ENCODE measurements at places on chromosomes 6 and 20. TPM values are rescaled to one million over a fixed set of nuclear protein-coding genes. Genes with fewer than 3 reads are reported as not detected.

Gene BPI
- 0.63 TPM for total RNA-seq

Gene IPCEF1
- total RNA-seq: 1.9 TPM

Gene TNNC2
- 1.5 TPM for total RNA-seq

Gene TSHZ2
- 41.1 TPM for total RNA-seq

Gene SAMD5
- total RNA-seq: 3.3 TPM

Gene SLC26A8
- total RNA-seq: 0.12 TPM

Gene PPP1R14C
- total RNA-seq: 1.1 TPM

Gene CRISP2
- total RNA-seq: not detected

Gene RGL2
- 41.4 TPM for total RNA-seq

Gene C6orf141
- total RNA-seq: 4.4 TPM

Gene MYLK4
- 0.48 TPM for total RNA-seq

Gene BNIP5
- total RNA-seq: not detected

GRCh38 chr20:63442100-63442493 lies 30.4 kb downstream of the KCNQ2 start:
- DNase-seq: no peak

DNA sequence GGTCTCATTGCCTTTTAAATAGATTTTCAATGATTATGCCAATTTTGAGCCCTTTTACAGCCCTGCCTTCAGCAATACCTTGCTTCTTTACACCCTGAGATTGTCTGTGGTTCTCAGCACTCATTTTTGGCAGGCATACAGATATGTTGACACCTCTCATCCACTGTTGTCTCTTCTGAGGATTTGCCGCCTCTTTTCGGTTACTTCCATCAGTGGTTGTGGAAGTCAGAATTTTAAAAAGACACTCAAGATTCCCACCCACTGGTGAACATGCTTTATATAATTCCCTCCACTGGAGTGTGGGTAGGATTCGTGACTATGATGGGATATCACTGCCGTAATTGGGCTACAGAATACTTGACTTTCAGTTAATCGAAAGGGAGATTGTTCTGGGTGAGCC lies 37.4 kb upstream of the KIF13A start:
- no peak for DNase-seq

GRCh38 chr6:1062786-1063545 lies 248.9 kb upstream of the FOXQ1 start:
- DNase-seq: no peak

DNA sequence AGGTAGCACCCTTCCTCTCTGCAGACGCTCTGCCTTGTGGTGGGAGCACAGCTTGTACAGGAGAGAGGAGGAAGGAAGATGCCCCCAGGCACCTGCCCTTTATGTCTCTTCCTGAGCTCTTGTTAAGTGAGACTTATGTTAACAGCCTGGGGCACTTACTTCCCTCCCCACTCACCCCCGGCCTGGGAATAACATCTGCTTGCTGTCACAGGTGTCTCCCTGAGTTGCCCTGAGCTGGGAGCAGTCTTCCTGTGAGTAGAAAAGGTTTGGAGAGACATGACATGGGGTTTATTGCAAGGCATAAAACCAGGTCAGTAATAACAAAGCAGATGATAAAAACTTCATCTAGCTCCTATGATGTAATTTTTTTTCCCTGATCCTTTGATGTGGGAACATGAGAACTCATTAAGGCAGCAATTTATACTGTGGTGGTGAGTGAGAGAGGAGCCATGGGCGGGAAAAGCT lies 1.9 kb downstream of the SSTR4 start:
- DNase-seq: no peak

DNA sequence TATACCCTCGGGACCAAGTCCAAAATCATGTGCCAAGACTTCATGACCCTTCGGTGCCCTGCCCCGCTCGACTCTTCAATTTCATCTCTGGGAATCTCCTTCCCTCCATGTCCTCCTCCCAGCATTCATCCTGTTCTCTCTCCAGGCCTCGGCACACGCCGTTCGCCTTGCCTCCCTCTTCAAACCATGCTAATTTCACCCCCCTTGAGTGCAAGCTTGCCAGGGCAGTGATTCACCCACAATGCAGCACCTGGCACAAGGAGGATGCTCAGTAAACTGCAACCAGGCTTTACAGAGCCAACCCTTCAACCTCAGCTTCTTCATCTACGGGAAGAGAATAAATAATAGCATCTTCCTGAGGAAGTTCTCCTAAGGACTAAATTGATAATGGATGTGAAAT lies 4.1 kb downstream of the KCNS1 start:
- DNase-seq: no peak

- DNase-seq: no peak
Measured at GRCh38 chr6:80186082-80186481, 79.6 kb downstream of the BCKDHB start.

GRCh38 chr6:11187301-11187700 lies 45.2 kb downstream of the NEDD9 start:
- no peak for DNase-seq

- no peak for DNase-seq
Measured at GRCh38 chr6:25706314-25707014, 48.1 kb upstream of the SLC17A4 start.

GRCh38 chr6:94721459-94721858 lies 855.9 kb upstream of the MANEA start:
- DNase-seq: no peak

DNA sequence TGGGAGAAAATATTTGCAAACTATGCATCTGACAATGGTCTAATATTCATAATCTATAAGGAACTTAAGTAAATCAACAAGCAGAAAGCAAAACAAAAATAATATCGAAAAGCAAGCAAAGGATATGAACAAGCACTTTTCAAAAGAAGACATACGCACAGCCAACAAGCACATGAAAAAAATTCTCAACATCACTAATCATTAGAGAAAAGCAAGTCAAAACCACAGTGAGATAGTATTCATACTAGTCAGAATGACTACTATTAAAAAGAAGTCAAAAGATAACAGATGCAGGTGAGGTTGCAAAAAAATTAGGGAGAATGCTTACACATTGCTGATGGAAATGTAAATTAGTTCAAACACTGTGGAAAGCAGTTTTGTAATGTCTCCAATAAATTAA lies 410.2 kb downstream of the MMUT start:
- no peak for DNase-seq

- no peak for DNase-seq
Measured at GRCh38 chr6:147216915-147217314, 12.7 kb downstream of the STXBP5 start.

GRCh38 chr20:30811885-30812671 lies 445.4 kb upstream of the DEFB115 start:
- no peak for DNase-seq

DNA sequence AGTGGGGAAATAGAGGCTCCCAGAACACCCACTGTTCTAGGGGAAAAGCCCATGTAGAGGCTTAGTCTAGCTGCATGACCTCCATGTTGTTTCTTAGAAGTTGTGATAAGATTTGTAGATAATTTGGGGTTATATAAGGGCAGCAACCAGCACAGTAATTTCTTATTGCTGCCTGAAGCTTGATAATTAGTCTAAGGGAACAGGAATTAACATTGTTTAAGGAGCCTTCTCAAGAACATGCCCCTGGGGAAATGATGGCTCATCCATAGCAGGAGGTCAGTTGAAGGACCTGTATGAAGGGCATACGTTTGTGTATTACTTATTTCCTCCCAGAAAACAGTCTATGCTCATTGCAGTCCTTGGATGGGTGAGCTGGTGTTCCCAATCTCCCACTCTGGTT lies 170.7 kb upstream of the SCGN start:
- no peak for DNase-seq

GRCh38 chr6:35046862-35047261 lies 94.3 kb downstream of the TCP11 start:
- no peak for DNase-seq

- no peak for DNase-seq
Measured at GRCh38 chr6:7324520-7324919, 11.5 kb upstream of the SSR1 start.

DNA sequence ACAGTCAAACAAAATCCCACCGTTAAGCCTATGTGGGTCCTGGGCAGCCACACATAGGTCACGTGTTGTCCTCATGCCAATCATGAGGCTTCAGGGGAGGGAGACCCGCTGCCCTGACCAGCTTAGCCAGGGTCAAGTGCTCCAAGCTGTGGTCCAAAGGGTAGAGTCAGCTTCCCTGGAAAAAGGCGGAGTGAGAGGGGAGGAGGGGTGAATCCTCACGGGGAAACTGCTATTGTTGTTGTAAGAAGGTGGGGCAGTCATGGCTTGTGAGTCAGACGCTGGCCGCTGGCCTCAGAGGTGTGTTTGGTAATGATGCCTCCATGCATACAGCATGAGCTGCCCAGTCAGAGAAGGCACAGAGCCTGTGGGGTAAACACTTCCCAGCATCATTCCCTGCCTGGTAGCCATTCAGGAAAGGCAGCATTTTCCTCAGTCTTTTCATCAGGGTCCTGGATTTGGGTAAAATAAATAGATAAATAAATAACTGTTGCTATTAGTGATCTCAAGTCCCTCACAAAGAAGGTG lies 8.7 kb downstream of the CST3 start:
- DNase-seq: no peak

DNA sequence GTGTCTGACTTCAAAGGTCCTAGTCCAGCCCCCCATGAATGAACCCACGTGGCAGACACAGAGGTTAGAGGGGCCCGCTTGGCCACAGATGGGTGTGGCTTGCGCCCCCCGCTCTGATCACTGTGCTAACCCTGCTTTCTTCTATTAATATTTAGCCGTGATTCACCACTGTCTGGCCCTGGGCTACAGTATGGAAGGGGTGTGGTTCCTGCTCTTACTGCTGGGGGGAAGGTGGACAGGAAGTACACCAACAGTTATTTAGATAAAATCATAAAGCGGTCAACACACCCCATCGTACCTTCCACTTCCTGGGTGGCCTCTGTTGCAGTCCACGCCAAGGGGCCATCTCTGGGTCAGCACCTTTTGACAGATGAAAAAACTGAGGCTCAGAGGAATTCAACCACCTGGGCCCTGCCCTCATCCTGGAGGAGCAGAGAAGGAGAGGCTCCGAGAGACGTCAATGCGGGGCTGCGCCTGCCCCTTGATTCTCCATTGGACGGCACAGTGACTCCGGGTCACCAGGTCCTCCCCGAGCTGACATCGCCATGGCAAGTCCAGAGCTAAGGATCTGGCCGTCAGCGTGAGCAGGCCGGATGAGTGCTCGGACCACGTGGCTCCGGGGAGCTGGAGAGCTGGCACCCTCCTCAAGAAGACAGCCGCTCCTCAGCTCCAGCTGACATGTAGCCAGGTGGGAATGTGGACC lies 206.3 kb downstream of the PREX1 start:
- DNase-seq: no peak

DNA sequence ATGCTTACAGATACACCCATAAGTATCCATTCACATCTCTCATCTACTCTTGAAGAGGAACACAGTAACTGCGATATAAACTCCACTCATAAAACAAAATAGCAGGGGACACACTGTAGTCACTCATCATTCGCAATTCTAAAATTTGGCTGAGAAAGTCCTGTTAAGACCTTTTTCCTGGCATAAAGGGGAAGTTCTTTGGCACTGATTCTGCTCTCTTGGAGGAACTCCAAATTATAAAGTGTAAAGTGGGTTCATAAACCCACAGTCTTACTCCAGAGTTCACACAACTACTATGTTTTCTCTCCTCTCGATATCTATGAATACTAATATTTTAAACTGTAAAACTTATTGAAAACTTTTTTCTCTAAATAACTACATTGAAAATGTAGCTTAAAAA lies 80.6 kb downstream of the ADGB start:
- no peak for DNase-seq

DNA sequence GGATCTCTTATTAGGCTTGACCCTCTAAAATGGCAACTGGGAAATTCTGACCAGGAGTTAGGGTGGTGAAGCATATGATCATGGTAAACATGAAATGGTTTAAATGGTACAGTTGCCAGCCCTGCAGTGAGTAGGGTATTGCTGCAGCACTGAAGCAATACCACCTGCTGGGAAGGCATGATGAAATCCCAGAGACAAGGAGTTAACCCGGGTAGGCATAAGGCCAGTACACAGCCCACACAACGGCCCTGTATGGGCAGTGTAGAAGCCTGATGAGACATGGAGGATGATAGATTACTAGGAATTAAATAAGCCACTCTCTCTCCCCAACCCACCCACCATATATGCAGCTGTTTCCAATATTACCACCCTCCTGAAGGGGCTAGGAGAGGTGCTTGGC lies 197.4 kb upstream of the MOCS1 start:
- no peak for DNase-seq

- DNase-seq: no peak
Measured at GRCh38 chr6:95087394-95088097, 489.8 kb upstream of the MANEA start.

- no peak for DNase-seq
Measured at GRCh38 chr20:1983301-1983700, 10.6 kb downstream of the PDYN start.

- no peak for DNase-seq
Measured at GRCh38 chr20:50005471-50005981, 22.7 kb downstream of the SNAI1 start.

Measured in omental fat pad (tissue), 4 donors.